ENCODE measurements at places on chromosomes 6 and 20.

- DNase-seq: no peak
Observed at GRCh38 chr6:125534430-125535263, 214.8 kb upstream of the HEY2 start.

DNA sequence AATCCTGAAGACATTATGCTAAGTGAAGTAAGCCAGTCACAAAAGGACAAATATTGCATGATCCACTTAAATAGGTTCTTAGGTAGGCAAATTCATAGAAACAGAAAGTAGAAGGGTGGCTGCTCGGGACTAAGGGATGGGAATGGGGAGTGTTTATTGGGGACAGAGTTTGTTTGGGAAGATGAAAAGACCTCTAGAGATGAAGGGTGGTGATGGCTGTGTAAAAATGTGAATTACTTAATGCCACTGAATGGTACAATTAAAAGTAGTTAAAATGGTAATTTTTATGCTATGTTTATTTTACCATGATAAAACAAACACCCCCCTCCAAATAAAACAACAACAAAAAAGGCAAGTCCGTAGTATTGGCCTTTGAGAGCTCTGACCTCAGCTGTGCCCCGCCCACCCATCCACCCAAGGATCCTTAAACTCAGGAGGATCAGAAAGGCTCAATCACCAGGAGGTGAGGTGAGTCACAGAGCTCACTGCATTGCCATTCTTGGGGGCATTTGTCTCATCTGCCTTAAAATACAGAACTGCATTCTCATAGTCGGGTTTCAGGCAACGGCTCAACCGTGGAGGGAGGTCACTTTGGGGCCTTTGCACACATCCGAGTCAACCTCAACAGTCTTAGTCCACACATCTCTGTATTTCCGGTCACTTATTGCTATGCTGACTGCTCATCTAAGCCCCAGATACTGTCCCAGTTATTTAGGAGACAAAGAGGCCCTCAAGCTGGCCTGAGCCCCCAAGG is 96.7 kb downstream of the SLC22A23 start:
- DNase-seq: no peak

GRCh38 chr20:46767127-46767761 is 57.8 kb downstream of the SLC2A10 start:
- no peak for DNase-seq

DNA sequence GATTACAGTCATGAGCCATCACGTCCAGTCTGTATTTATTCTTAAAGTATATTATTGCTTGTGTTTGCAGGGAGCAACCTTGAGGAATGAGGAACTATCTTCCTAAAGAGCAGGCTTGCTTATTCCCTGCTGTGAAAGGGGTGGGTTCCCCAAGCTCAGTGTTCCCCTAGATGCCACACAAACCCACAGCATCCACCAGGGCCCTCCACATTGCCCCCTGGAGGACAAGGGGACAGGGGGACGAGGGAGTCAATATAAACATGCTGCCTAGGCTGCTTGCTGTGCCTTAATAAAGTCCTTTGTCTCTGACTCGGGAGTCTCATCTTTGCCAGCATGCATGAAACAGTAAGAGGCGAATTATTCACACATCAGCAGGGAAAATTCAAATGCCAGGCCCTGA is 8.0 kb upstream of the IDH3B start:
- no peak for DNase-seq

GRCh38 chr20:1242530-1242929 is 16.7 kb downstream of the RAD21L1 start:
- no peak for DNase-seq

- no peak for DNase-seq
Observed at GRCh38 chr6:169508452-169508851, 193.4 kb downstream of the WDR27 start.

DNA sequence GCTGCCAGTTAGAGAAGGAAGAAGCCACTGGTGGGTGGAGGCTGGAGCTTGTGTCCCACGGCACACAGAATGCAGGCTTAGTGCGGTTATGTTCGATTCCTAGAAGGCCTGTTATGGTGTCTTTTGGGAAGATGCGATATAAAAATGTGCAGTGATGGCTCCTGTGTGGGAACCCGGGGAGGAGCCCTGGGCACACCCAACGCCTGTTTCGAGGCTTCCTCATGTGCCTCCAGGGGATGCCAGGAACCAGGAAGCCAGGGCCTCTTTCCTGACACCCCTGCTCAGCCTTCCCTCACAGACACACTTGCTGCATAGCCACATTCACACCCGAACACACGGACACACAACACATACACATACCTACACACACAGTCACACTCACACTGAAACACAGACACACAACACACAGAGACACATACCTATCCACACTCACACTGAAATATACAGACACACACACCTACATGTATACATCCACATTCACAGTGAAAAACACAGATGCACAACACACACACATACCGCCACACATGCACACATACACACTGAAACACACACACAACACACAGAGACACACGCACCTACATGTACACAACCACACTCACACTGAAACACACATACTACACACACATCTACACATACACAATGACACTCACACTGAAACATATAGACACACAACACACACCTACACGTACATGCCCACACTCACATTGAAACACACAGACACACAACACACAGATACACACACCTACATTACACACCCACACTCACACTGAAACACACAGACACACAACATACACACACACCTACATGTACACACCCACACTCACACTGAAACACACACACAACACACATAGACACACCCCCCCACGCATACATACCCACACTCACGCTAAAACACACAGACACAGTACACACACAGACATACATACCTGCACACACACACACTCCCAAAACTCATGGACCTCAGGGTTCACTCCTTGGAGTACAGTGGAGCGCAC is 1.2 kb upstream of the CST11 start:
- DNase-seq: no peak

GRCh38 chr20:46563170-46563859 is 12.9 kb upstream of the OCSTAMP start:
- DNase-seq: no peak

DNA sequence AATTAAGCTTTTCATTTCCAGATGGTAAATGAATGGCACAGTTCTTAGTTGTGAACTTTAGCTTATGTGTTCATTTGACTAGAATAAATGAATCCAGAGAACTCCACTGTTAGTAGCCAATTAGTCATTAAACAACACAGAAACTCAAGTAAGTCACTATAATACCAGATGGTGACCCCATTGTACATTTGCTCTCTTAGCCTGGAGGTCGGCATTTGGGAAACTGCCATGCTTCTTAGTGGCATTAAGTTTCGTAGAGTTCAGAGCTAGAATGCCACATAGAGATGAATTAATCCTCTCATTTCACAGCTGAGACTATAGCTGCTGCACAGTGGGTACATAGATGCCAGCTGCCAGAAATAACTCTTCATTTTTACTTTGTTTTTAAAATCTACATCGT is 10.8 kb upstream of the DTNBP1 start:
- DNase-seq: peak; percentile 30

DNA sequence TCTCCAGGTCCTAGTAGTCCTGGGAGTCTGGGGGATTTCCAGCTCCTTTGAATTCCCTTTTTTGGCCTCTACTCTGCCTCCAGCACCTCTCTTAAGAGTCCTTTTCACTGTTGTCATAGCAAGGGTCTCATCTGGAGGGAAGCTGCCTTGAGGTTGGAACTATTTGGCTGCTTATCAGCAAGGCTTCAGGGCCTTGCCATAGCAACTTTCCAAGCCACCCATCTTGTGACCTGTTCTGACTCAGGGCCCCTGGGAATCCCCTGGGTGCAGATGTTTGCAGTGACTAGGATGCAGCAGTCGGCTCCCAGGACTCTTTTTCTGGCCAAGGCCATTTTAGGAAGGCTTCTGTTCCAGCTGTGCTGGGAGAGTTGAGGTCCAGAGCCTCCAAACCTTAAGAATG is 12.4 kb downstream of the PKIG start:
- no peak for DNase-seq

DNA sequence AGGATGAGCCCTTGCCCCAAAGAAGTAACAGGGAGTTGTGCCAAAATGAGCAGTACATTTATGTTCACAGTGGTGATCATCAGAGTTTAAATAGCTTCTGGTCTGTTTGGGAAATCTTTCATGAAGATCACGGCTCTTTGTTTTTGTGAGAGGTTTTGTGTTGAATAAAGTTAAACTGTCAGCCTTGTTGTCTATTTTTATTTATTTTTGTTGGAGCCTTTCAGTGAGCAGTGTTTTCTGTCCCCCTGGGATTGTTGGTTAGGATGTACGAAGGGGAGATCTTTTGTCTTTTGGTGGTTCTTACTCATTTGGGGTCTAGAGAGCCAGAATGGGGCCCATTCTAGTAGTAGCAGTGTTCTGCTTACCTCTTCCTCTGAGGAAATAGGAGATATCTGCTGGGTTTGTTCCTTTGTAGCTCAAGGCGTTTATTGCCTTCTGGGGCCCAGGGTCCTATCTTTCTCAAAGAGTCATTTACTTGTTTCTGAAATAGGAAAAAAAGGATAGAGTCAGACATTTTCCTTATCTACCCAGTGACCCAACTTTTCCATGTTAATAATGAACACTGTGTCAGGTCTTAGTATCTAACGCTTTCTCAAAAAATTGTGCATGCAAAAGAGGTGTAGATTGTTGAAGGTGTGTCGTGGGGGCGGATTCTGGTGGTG is 157.4 kb downstream of the JARID2 start:
- no peak for DNase-seq

DNA sequence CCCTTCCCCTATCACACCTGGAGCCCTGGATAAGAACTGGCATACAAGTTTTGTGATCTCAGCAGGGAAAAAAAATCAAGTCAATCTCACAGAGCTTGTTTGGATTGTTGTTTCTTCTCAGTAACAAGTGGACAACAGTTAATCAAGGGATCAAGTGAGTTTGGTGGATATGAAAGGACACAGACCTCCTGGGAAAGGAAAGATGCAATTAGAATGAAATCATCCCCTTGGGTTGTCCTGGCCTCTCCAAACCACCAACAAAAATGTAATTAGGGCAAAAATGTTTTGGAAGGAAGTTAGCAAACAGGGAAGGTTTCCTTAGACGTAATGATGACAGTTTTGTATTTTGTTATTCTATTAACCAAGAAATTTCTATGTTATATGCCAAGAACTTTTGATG is 99.1 kb upstream of the PRDM1 start:
- no peak for DNase-seq

DNA sequence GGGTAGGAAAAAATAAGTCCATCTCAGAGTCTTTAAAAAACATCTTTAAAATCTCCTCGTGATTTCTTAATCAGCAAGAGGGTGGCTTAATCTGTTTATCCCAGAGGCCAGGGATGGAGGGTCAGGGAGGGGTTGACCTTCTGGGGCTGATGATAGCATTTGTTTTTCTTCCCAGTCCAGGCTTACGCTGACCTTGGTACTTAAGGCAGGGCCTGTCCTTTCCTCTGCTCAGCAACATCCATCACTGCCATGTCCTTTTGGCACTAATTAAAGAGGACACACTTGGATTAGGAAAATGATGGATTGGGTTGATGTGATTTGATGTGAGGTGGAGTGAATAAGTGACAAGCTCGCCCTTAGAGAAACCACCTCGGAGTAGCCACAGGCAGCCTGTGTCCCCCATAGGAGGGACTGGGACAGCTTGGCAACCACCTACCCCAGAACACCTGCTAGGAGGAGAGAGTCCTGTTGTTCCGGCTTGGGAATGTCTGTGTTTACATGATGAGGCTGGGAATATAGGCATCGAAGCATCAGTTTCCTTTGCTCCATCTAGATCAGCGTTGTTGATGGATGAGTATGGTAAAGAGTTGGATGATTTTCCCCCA is 44.2 kb downstream of the PHACTR3 start:
- peak; percentile 22 for DNase-seq

DNA sequence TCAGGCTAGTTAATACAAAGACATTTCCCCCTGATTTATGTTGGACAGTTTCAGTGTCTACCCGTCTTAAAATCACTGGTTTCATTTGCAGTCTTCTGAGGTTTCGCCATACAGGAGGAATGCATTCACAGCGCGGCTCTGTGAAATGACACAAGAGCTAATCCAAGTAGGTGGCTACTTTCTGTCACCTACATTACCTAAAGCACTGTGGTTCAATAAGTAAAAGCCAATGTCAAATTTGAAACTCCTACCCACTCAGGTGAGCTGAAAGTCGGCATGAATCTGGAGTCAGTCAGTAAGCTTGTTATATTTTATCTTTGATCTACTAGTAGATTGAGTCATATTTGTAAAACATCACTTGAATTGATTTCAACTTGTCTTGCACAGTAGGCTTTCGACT is 370.8 kb downstream of the LAMA2 start:
- no peak for DNase-seq

GRCh38 chr6:97097068-97098047 is 172.8 kb downstream of the KLHL32 start:
- DNase-seq: peak; percentile 32

DNA sequence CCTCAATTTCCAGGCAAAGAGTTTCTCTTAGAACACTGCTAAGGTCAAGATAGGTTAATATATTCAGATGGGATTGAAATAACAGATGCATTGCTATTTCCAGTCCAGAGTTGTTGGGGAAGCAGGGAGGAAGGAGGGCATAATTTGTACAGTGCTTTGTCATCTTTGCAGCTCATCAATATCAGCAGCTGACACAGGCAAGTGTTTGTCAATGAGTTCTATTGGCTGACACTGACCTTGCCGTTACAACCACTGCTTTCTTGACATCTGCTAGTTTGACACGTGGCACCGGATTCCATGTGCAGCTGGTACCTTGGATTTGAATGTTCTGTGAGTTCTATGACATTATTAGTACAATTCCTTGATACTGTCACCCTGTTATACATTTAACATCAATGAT is 28.0 kb upstream of the MLIP start:
- DNase-seq: peak; percentile 58

DNA sequence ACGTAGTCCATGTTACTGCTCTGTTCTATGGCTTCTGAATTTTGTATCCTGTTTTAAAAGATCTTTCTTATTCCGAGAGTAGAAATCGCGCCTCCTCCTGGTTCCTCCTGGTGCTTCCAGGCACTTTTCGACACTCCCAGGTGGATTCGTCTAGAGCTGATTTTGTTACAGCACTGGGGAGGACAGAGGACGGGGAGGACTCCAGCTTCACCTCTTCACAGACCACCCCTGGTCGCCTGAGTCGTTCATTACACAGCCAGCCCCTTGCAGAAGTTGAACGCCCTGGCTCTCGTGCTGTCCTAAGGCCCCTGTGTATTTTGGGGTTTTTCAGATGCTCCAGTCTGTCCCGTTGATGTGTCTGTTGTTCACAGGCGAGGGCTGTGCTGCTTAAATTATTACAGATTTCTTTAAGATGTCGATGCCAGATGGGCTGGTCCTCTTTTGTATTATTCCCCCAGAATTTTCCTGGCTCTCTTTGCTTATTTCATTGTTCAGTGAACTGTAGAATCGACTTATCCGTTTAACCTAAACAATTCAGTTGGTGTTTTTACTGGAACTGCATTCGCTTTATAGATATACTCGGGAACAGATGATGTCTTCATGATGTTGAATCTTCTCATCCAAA is 30.5 kb downstream of the COL20A1 start:
- DNase-seq: peak; percentile 56

DNA sequence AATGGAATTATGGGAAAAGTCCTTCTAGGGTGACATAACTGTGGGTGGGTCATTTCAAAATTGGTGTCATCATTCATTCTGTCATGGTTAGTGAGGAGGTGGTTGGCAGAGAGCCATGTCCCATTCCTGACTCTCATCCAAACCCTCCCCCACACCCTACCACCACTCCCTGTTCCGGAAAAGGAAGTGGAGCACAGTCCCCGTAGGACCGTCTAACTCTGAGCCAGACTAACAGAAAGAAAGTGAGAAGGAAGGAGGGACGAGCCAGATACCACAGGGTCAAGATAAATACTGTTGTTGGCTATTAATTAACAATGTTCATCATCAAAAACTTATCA is 4.8 kb downstream of the TRIM10 start:
- no peak for DNase-seq

- no peak for DNase-seq
Observed at GRCh38 chr20:43095034-43095433, 94.7 kb downstream of the PTPRT start.

- no peak for DNase-seq
Observed at GRCh38 chr6:163705923-163706322, 291.4 kb downstream of the QKI start.
